ENCODE measurements at places on chromosomes 1 and 21.

- DNase-seq, result no peak
- H3K4me3 ChIP-seq, result no peak overlapping the region
- H3K4me1 ChIP-seq, result peaks cover 18% of the 10 kb centered on the region
- no peaks in the 10 kb centered on the region for H3K36me3 ChIP-seq
These were observed 94.8 kb upstream of the DISP3 start for GRCh38 chr1:11384170-11384554.

GRCh38 chr1:226362361-226362760 lies 45.5 kb downstream of the PARP1 start:
- peaks cover 33% of the 10 kb centered on the region for H3K36me3 ChIP-seq
- H3K27me3 ChIP-seq, result no peaks in the 10 kb centered on the region
- H3K4me3 ChIP-seq, result no peak overlapping the region
- H3K4me1 ChIP-seq, result no peaks in the 10 kb centered on the region

DNA sequence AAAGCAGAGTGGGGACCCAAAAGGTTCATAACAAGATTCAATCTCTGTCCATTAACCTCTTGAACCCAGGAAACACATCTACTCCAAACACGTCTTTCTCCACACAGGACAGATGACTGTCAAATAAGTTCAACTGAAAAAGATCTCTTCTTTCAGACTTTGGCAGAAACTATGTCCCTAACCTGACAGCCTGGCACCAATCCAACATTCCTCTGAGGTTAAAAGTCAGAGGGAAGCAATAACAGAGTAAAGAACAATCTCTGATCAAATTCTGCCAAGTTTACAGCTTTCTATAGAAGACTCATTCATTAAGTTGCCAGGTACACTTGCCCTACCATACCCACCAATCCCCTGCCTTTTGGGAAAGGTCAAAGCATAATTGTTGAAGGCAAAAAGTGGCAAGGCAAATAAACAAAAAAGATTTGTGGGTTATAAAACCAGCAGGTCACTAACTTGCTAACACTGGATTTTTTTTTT lies 31.9 kb downstream of the OTUD7B start:
- DNase-seq, result no peak
- H3K27me3 ChIP-seq, result no peaks in the 10 kb centered on the region
- H3K27ac ChIP-seq, result no peak overlapping the region
- H3K36me3 ChIP-seq, result peaks cover 9% of the 10 kb centered on the region

DNA sequence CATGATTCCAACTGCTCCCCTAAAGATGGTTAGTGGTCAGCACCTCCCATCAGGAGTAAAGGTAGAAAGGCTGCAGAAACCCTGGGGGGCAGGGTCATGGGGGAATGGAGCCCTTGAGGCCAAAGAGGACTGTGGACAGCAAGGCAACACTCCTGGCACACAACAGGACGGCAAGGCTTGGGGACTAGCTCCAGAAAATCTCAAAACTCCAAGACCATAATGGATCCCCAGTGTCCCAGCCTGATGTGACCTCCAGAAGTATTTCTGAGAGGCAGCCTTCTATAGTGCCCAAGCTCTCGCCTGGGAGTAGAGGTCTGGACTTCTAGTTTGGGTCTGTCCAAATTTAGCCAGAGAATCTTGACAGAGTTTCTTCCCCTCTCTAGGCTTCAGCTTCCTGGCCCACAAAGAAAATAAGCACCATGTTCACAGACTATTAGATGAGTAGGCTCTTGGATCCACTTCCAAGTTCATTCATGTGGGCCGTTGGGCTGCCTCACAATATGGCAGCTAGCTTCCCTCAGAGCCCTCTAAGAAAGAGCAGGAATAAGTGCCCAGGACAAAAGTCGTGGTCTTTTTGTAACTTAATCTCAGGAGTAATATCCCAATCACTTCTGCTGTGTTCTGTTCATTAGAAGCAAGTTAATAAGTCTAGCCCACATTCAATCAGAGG lies 6.9 kb downstream of the CD2 start:
- no peak overlapping the region for H3K4me3 ChIP-seq
- peak overlapping the region; percentile 87 for H3K27ac ChIP-seq
- H3K27me3 ChIP-seq, result no peaks in the 10 kb centered on the region
- H3K36me3 ChIP-seq, result peaks cover 21% of the 10 kb centered on the region
- peaks cover 67% of the 10 kb centered on the region for H3K4me1 ChIP-seq

DNA sequence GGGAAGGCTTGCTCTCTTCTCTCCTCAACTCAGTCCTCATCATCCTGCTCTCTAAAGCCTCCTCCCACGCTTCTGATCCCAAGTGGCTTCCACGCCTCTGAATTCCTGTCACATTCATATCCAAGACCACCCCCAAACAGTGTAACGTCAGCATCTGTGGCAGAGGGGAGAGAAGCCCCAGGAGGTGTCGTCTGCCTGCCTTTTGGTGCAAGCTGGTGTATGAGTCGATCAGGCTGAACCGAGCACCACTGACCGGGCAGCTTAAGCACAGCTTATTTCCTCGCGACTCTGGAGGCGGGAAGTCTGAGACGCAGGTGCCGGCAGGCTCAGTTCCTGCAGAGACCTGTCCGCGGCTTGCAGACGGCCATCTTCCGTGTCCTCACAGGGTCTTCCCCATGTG lies 123.8 kb upstream of the RAB4A start:
- no peaks in the 10 kb centered on the region for H3K36me3 ChIP-seq
- H3K27ac ChIP-seq, result no peak overlapping the region
- no peaks in the 10 kb centered on the region for H3K4me1 ChIP-seq
- no peak for DNase-seq
- H3K4me3 ChIP-seq, result no peak overlapping the region
- H3K27me3 ChIP-seq, result peaks cover 14% of the 10 kb centered on the region

DNA sequence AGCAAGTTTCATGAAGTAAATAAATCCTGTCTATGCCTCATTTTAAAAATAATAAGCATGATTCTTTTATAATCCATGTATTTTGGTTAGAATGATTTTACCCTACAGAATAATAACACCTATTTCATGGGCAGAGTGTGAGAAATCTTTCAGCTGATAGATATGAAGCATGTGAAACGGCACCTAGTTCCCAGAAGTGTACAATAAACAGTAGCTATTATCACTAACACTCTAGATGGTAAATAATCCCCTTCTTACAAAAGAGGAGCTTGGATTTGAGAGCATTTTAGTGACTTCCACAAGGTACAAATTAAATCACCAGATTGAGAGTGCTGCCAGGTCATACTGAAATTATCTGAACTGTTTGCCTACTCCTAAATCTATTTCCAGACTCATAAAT lies 95.3 kb upstream of the NRIP1 start:
- no peaks in the 10 kb centered on the region for H3K36me3 ChIP-seq
- no peaks in the 10 kb centered on the region for H3K4me1 ChIP-seq

DNA sequence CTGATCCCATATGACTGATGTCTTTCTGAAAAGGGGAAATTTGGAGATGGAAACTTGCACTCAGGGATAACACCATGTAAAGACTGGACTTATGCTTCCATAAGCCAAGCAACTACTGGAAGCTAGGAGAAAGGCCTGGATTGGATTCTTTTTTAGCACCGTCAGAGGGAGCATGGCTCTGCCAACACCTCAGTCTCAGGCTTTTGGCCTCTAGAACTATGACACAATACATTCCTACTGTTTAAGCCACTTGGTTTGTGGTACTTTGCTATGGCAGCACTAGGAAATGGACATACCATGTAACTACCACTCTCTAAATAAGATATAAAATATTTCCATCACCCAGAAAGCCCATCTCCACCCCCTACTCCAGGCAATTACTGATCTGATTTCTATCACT lies 139.7 kb downstream of the CYYR1 start:
- DNase-seq, result no peak
- H3K27ac ChIP-seq, result no peak overlapping the region
- H3K4me1 ChIP-seq, result no peaks in the 10 kb centered on the region
- no peaks in the 10 kb centered on the region for H3K27me3 ChIP-seq
- no peaks in the 10 kb centered on the region for H3K36me3 ChIP-seq

DNA sequence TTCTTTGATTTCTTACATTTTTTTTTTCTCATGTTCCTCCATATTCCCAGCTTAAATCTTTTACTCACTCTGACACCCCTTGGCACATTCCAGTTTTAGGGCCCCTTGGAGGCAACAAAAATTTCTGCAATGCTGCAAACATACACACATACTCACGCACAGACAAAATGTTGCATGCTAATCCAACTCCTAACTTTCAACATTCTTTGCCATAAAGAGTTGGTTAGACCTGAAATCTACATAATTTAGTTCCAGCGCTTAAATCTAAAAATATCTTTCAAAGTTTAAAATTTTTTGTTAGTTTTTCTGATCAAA lies 103.9 kb downstream of the PTPN14 start:
- no peak for DNase-seq
- no peak overlapping the region for H3K4me3 ChIP-seq
- no peaks in the 10 kb centered on the region for H3K4me1 ChIP-seq
- no peaks in the 10 kb centered on the region for H3K36me3 ChIP-seq
- H3K27ac ChIP-seq, result no peak overlapping the region
- peaks cover 4% of the 10 kb centered on the region for H3K27me3 ChIP-seq

GRCh38 chr1:97063532-97063931 lies 341.9 kb downstream of the PTBP2 start:
- no peaks in the 10 kb centered on the region for H3K27me3 ChIP-seq
- H3K27ac ChIP-seq, result no peak overlapping the region
- no peaks in the 10 kb centered on the region for H3K4me1 ChIP-seq

- H3K36me3 ChIP-seq, result no peaks in the 10 kb centered on the region
- DNase-seq, result no peak
- H3K27ac ChIP-seq, result no peak overlapping the region
- H3K4me1 ChIP-seq, result peaks cover 20% of the 10 kb centered on the region
These were observed 20.8 kb downstream of the MAB21L3 start for GRCh38 chr1:116131866-116132605.

DNA sequence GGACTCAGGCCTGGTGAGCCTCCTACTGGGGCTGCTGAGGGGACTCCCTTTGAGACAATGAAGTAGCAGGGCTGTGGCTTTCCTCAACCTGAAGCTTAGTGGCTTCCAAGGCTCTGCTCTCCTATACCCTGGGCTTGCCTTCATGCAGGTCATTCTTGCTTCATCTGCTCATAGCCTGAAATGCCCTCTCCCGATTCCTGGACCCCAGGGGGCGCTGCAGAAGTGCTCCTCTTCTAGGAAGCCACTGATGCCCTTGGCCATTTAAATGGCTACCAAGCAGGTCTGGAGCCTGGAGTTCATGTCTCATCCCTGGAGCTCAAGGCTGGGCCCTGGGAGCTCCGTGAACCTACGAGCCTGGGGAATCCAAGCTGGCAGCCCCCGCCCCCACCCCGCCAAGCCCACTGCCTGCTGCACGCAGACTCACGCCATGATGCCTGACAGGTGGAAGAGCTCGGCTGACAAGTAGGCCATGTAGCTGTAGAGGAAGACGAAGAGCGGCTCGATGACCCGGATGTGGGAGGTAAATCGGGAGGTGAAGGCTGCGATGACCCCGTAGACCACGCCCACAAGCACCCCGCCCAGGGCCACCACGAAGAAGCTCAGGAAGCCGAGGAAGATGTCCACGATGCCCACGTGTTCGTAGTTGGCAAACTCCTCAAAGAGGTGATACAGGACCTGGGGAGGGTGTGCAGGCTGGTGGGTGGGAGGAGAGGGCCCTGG lies 45.7 kb downstream of the SLC9A1 start:
- H3K27ac ChIP-seq, result no peak overlapping the region
- peaks cover 17% of the 10 kb centered on the region for H3K36me3 ChIP-seq
- no peak overlapping the region for H3K4me3 ChIP-seq
- no peaks in the 10 kb centered on the region for H3K27me3 ChIP-seq

DNA sequence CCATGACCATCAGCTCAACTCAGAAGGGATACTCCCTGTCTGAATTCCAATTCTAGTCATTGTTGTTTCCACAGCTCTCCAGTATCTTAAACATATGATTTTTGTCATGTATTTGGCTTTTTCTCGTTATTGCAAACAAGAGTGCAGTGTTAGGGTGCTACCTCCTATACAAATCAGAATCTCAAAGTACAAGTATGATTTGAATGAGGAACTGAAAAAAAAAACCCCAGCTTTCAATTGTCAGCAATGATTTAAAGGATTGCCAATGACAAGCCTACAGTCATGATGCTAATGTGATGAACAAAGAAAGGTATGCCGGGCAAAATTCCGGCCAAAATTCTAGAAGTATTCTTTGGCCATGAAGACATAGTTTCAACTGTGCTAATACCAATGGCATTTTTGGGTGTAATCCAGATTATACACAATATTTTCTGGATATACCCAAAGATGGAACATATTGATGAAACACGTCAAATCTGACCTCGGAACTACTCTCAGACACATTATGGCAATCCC lies 14.9 kb downstream of the TMEM35B start:
- H3K4me3 ChIP-seq, result no peak overlapping the region
- H3K27ac ChIP-seq, result no peak overlapping the region
- peaks cover under 1% of the 10 kb centered on the region for H3K36me3 ChIP-seq
- peaks cover 2% of the 10 kb centered on the region for H3K27me3 ChIP-seq

DNA sequence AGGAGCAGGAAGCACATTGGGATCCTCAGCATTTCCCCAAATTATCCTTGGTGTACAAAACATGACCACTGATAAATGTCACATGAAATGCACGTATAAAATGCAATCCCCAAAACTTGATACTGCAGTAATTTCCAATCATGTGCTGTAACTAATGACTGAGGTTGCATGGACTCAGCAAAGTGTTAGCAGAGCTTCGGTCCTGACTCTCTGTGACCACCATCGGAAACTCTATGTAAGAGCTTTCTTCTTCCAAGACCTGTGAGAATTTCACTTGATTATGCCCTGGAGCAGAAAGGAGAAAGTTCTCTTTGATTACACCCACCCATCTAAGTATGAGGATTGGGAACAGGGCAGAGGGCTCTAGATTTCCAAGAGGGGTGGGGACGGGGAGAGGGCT lies 908 bp downstream of the CD53 start:
- H3K4me1 ChIP-seq, result peaks cover 38% of the 10 kb centered on the region
- no peak for DNase-seq
- H3K27me3 ChIP-seq, result no peaks in the 10 kb centered on the region
- peak overlapping the region; percentile 98 for H3K27ac ChIP-seq
- peak overlapping the region; percentile 96 for H3K4me3 ChIP-seq
- H3K36me3 ChIP-seq, result no peaks in the 10 kb centered on the region

- no peaks in the 10 kb centered on the region for H3K36me3 ChIP-seq
- no peak overlapping the region for H3K4me3 ChIP-seq
- DNase-seq, result no peak
- H3K27me3 ChIP-seq, result peaks cover 2% of the 10 kb centered on the region
- no peak overlapping the region for H3K27ac ChIP-seq
These were observed 146.6 kb downstream of the FAM78B start for GRCh38 chr1:166020210-166020609.
